ENCODE measurements at places on chromosomes 5 and 9.

GRCh38 chr9:115494393-115494792, 376.4 kb upstream of the TNC start:
- no peak for DNase-seq

DNA sequence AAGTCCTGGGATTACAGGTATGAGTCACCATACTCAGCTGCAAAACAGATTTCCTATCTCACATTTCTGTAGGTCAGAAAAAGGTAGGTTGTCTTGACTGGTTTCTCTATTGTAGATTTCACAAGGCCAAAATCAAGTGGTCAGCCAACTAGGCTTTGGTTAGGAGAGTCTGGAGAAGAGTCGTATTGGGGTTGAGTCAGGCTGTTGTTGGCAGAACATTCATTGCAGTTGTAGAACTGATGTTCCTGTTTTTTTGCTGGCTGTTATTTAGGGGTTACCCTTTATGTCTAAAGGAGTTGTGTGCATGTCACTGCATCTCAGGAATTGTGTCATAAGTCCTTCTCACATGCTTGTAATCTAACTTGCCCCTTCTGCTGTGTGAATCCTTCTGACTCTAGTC, 814.2 kb upstream of the GRAMD2B start:
- no peak for DNase-seq

DNA sequence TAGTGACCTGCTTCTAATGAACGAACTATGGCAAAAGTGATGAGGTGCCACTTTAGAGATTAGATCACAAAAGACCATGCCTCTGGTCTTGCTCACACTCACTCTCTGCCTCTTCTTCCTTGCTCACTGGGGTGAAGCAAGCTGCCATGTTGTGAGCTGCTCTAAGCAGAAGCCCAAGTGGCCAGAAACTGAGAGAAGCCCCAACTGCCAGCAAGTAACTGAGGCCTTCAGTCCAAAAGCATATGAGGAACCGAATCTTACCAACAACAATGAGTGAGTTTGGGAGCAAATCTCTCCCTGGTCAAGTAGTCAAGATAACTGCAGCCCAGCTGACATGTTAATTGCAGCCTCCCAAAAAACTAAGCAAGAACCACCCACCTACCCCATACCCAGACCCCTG, 126.0 kb upstream of the ACO1 start:
- no peak for DNase-seq

- no peak for DNase-seq
Measured at GRCh38 chr5:103693517-103693916, 130.9 kb upstream of the NUDT12 start.

DNA sequence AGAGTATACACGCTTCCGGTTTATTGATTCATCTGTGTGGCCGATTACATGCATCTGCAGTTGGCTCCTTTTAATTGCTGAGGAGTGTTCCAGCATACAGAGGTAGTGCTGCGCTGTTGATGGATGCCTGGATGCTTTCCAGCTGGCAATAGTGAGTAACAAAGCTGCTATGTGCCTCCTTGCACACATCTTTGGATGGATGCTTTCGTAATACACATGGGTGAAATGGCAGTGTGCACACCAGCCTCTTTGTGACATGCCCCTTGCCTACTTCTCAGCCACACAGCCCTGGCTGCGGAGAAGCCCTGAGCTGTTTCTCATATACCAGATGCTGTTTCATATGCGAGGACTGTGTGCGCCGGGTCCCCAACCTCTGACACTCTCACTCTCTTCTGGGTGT, 151.0 kb downstream of the GADD45G start:
- no peak for DNase-seq

- no peak for DNase-seq
Measured at GRCh38 chr5:168612996-168613395, 33.8 kb upstream of the PANK3 start.
